ENCODE measurements at places on chromosomes 2 and 18. TPM values are rescaled to one million over a fixed set of nuclear protein-coding genes. Genes with fewer than 3 reads are reported as not detected.

GRCh38 chr2:222882484-222882928 is 21.7 kb downstream of the ACSL3 start:
- no peaks in the 10 kb centered on the region for H3K4me1 ChIP-seq
- no peak overlapping the region for H3K4me3 ChIP-seq
- no peaks in the 10 kb centered on the region for H3K27me3 ChIP-seq

GRCh38 chr2:30110773-30111172 is 36.0 kb upstream of the YPEL5 start:
- DNase-seq, result no peak
- no peaks in the 10 kb centered on the region for H3K4me1 ChIP-seq
- H3K27me3 ChIP-seq, result no peaks in the 10 kb centered on the region

- H3K36me3 ChIP-seq, result no peaks in the 10 kb centered on the region
- no peaks in the 10 kb centered on the region for H3K27me3 ChIP-seq
- H3K4me3 ChIP-seq, result 0 out of 2 replicates have a peak overlapping the region, but pooled peaks have one; percentile 37
- H3K4me1 ChIP-seq, result peaks cover 26% of the 10 kb centered on the region
- peak overlapping the region; percentile 80 for H3K27ac ChIP-seq
Observed at GRCh38 chr2:47896450-47896968, 9.8 kb downstream of the FBXO11 start.

- H3K4me3 ChIP-seq, result no peak overlapping the region
- H3K27ac ChIP-seq, result no peak overlapping the region
- H3K36me3 ChIP-seq, result no peaks in the 10 kb centered on the region
- H3K27me3 ChIP-seq, result no peaks in the 10 kb centered on the region
Observed at GRCh38 chr2:153005071-153005730, 286.8 kb downstream of the ARL6IP6 start.

RGPD8 gene
- 6.5 TPM for total RNA-seq
